ENCODE measurements at places on chromosomes 6 and 20. TPM values are rescaled to one million over a fixed set of nuclear protein-coding genes. Genes with fewer than 3 reads are reported as not detected.
A peak's percentile ranks its signal among the peaks of the same experiment; 100 is the strongest.

GRCh38 chr20:14069796-14070195 lies 74.5 kb downstream of the MACROD2 start:
- DNase-seq: no peak
- H3K36me3 ChIP-seq: no peaks in the 10 kb centered on the region
- no peak overlapping the region for H3K27ac ChIP-seq

GRCh38 chr6:113595911-113596376 lies 261.2 kb upstream of the MARCKS start:
- H3K36me3 ChIP-seq: no peaks in the 10 kb centered on the region
- H3K4me3 ChIP-seq: no peak overlapping the region
- H3K27ac ChIP-seq: no peak overlapping the region
- no peak for DNase-seq
- H3K4me1 ChIP-seq: no peaks in the 10 kb centered on the region
- H3K27me3 ChIP-seq: no peaks in the 10 kb centered on the region

DNA sequence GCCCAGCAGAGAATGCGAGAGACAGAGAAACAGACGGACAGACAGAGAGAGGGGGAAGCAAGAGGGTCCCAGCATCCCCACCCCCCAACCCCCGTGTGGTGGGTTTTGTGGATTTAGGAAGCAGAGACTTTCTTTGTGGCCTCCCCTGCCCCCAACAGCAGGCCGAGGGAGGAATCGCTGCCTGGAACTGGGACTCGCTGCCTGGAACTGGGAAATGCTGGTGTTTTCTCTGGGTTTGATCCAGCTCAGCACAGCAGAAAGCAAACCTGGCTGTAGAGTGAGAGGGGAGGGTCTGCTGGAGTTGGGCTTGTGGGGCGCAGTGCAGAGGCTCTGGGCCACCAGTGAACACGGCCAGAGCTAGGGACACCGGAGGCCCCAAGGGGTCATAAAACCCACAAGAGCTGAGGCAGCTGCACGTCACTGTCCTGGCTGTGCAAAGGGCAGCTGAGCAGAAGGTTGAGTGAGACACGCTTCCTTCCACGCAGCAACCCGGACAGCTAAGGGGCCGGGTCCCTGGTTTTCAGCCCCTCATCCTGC lies 181.8 kb downstream of the TAF4 start:
- H3K4me1 ChIP-seq: peaks cover 2% of the 10 kb centered on the region
- peaks cover 7% of the 10 kb centered on the region for H3K27me3 ChIP-seq
- DNase-seq: no peak
- H3K27ac ChIP-seq: no peak overlapping the region
- H3K4me3 ChIP-seq: no peak overlapping the region
- H3K36me3 ChIP-seq: no peaks in the 10 kb centered on the region

DNA sequence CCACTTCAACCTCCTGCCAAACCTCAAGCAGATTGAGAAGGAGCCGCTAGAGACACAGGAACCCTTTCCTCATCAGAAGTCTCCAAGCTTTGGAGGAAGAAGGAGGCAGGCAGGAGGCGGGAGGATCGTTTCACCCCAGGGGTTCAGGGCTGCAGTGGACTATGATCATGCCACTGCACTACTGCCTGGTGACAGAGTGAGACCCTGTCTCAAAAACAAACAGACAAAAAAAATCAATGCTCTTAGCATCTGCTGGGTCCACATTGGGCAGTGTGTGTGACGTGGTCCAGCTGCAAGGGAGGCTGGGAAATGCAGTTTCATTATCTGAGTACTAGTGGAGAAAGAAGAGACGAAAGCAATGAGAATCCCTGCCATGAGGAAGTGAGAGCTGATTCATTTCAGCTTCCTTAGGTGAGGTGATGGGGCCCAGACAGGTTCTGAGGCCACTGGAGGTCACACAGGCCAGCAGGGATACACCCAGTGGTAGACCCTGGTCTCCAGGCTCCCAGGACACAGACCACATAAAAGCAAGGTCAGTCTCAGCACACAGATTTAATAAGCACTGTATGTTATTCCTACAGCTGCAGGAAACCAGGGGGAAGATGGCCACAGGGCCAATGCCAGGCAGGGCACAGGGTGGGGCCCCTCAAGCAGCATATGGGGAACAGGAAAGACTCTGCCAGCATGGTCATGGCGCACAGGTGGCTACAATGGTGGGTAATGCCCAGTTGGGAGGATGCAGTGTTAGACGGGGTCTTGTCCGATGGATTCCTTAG lies 4.3 kb downstream of the GFRA4 start:
- peaks cover 29% of the 10 kb centered on the region for H3K27me3 ChIP-seq
- no peaks in the 10 kb centered on the region for H3K36me3 ChIP-seq
- H3K4me3 ChIP-seq: no peak overlapping the region

The PTCRA gene
- not detected for total RNA-seq

- no peaks in the 10 kb centered on the region for H3K27me3 ChIP-seq
- H3K4me1 ChIP-seq: peaks cover 53% of the 10 kb centered on the region
- H3K36me3 ChIP-seq: peaks cover 22% of the 10 kb centered on the region
- H3K4me3 ChIP-seq: peak overlapping the region; percentile 95
- H3K27ac ChIP-seq: peak overlapping the region; percentile 88
Observed at GRCh38 chr6:43013097-43013842, 476 bp downstream of the MEA1 start.

- H3K36me3 ChIP-seq: no peaks in the 10 kb centered on the region
- no peak overlapping the region for H3K4me3 ChIP-seq
- no peaks in the 10 kb centered on the region for H3K4me1 ChIP-seq
- H3K27ac ChIP-seq: no peak overlapping the region
- no peak for DNase-seq
- no peaks in the 10 kb centered on the region for H3K27me3 ChIP-seq
Observed at GRCh38 chr6:123352279-123352678, 284.5 kb downstream of the TRDN start.

DNA sequence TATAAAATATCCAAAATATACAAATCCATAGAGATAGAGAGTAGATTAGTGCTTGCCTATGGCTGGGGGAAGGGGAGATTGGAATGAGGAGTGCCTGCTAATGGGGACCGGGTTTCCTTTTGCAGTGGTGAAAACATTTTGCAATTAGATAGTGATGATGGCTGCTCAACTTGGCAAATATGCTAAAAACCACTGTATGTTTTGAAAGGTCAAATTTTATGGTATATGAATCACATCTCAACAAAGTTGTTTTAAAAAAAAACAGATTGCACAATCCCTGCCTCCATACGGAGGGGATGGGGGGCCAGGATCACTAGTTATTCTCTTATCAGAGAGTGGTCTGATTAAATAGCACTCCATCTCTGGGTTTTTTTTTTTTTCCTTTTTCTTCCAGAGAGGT lies 76.9 kb upstream of the RIPOR2 start:
- peaks cover 86% of the 10 kb centered on the region for H3K4me1 ChIP-seq
- H3K27me3 ChIP-seq: no peaks in the 10 kb centered on the region
- H3K27ac ChIP-seq: no peak overlapping the region
- H3K36me3 ChIP-seq: no peaks in the 10 kb centered on the region
- no peak for DNase-seq
